ENCODE measurements at places on chromosomes 12 and 14.
A peak's percentile ranks its signal among the peaks of the same experiment; 100 is the strongest.

DNA sequence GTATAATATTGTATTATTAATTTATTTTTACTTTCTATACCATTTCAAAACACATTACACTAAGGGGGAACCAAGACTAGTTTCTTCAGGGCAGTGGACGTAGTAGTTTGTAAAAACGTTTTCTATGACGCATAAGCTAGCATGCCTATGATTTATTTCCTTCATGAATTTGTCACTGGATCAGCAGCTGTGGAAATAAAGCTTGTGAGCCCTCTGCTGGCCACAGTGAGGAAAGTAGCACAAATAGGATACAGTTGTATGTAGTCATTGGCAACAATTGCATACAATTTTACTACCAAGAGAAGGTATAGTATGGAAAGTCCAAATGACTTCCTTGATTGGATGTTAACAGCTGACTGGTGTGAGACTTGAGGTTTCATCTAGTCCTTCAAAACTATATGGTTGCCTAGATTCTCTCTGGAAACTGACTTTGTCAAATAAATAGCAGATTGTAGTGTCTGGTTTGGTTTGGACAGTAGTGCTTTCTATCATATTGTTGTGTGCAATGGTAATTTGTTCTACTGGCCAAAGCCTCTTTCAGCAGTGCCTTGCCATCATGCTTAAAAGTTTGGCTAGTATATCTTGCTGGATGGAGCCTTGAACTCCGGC is 24.3 kb upstream of the PLEKHD1 start:
- DNase-seq = no peak

DNA sequence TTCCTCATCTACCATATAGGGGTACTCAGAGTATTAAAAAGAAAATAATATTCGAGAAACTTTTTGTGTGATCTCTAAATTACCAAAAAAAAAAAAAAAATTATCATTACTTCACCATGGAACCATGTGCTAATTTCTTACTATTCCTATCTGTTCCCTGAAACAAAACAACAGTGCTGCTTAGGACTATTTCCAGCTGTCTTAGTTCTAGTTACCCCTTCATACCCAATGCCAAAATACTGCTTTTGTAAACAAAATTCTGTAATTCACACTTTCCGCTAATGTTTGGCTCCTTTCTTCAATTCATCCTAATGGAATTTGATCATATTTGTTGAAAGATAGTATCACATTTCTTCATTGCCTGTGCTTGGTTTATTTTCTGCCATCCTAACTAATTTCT is 470.2 kb downstream of the BTG1 start:
- no peak for DNase-seq

DNA sequence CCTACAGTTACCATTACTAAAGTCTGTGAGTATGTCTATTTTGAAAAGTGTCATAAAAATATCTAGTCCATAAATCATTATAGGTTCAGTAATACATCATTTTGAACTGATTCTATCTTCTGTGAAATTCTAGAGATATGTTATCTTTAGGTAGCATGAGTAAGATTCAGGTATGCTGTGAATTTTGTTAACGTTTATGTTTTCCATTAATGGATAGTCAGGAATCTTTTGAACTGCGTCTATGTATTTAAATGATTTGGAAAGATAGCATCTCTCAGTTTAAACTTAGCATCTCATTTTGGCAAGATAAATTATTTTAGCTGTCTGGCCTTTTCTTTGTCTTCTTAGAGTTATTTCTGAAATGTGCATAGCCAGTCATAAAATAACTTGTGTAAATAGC is 8.3 kb downstream of the ALG10B start:
- no peak for DNase-seq

DNA sequence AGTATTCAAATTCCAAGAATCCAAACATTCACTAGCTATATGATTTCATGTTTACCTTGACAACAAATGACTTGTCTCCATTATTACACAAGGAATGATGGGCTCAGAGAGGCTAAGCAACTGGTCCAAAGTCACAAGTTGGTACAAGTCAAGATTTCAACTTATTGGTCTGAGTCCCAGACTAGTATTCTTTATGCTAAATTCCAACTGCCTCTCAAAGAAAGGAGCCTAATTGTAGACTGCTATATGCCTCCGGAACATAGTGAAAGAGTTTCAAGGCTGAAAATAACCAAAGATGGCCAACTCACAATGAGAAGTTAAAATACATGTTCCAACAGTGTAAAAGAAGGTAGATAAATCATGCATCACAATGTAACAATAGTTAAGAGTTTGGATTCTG is 7.5 kb downstream of the BTG1 start:
- DNase-seq = no peak

DNA sequence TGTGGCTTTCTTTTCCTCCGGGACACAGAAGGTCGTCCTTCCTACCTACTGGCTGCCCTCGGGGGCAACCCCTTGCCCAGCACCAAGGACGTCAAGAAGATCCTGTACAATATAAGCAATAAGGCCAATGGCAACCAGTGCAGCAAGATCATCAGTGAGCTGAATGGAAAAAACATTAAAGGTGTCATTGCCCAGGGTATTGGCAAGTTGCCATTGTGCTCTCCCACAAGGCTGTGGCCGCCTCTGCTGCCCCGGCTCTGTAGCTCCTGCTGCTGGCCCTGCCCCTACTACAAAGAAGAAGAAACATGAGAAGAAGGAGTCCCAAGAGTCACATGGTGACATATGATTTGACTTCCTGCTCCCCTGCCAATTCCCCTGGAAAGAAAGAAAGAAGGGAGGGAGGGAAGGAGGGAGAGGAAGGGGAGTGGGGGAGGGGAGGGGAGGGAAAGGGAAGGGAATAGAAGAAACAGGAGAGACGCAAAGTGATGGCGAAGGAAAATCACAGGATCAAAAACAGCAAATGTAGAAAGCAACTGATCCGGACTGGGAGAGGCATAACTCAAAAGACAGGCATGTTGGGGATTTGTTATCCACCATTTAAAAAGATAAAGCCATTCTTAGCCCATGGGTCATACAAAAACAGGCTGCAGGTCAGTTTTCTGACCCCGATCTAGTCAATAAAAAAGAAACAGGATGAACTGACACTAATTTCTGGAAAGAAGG is 61.3 kb upstream of the RESF1 start:
- DNase-seq = no peak

- no peak for DNase-seq
These were observed 1.8 kb upstream of the LRFN5 start for GRCh38 chr14:41604721-41605531.

DNA sequence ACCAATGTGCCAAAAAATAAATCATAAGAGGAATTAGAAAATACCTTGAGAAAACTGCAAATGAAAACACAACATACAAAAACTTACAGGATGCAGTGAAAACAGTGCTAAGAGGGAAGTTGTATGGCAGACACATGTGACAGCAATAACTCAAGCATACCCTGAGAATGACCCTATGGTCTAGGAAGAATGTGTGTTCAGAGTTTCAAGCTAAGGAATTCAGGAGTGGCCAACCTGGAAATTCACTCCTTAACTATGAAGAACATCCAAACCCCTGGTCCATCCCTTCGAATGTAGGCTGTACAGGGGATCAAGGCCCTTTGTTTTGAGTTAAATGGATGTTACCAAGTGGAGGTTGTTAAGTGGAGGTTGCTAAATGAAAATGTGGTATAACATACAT is 16.7 kb upstream of the TTC9 start:
- DNase-seq = no peak

DNA sequence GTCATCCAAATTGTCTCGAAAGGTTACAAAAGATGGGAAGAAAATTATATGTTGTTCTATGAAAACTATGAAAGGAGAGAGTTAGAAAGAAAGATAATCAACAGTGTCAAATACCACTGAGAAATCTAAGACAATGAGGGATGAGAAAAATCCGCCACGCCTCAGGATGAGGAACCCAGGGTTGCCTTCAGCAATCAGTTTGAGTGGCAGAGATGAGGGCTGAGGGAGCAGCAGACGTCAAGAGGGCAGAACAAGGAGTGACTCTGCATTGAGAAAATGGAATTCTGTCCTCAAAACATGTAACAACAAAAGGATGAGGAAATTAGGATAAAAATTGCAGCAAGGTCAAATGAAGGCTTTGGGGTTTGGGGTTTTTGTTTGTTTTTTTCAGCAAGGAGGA is 18.3 kb upstream of the OXA1L start:
- DNase-seq = no peak

GRCh38 chr12:45730348-45731189 is 1.1 kb downstream of the ARID2 start:
- DNase-seq = peak; percentile 40

GRCh38 chr12:106780010-106780631 is 5.6 kb downstream of the RIC8B start:
- DNase-seq = no peak

DNA sequence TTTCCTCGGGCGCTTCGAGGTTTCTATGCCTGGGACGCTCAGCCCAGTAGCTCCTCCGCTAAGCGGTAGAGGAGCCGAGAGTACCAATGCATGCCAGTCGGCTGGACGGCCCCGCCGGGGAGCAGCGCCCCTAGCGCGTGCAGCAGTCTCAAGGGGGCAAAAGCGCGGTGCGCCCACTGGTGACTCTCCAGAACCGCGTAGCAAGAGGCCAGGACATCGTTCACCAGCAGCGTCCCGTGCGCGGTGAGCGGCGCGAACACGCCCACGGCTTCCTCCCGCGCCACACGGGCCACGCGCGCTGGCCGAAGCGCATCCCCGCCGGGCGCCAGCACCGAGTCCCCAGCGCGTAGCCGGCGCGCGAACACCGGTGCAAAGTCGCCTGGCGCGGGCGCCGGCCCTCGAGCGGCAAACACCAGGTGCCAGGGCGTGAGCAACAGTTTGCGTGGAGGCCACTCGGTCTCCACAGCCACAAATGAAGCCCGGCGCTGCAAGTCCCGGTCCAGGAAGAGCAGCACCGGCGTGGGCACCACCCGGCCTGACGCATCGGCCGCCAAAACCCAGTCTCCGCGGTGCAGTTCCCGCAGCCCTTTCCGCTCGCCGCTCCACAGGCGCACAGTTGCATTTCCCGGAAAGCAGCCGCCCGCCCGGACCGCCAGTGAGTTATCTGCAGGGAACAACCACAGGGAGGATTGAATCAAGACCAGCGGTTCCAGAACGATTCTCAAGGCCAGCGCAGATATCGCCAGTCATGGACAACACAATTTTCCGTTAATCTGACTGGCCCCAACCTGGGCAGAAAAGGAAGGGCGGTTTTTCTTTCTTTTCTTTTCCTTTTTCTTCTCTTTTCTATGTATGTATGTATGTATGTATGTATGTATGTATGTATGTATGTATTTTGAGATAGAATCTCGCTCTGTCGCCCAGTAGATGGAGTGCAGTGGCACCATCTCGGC is 4.5 kb downstream of the DHH start:
- no peak for DNase-seq

GRCh38 chr12:84247931-84248330 is 664.7 kb downstream of the SLC6A15 start:
- DNase-seq = no peak

DNA sequence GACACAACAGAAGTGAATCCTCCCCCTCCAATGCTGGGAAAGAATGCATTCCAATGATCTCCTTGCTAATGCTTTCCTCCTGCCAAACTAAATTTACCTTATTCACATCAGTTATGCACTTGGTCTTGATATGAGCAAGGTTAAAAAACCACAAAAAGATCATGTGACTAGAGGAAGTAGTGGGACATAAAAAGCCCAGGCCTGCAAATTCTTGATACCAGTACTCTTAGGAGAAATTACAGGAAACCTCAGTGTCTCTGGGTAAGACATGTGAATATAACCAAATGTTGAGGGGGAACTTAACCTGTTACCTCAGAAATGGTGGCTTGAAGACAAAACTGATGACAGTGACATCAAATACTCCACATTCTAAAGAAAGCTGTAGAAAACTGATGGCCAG is 427.1 kb downstream of the RPS29 start:
- DNase-seq = no peak

- no peak for DNase-seq
These were observed 1059.5 kb downstream of the GALC start for GRCh38 chr14:86933460-86933859.

- no peak for DNase-seq
These were observed 70.8 kb upstream of the TMCC3 start for GRCh38 chr12:94721173-94721572.

- DNase-seq = no peak
These were observed 7.6 kb upstream of the NOP2 start for GRCh38 chr12:6575648-6576047.

GRCh38 chr12:75870878-75871277 is 160.7 kb downstream of the PHLDA1 start:
- no peak for DNase-seq

GRCh38 chr14:42734041-42734440 is 1127.4 kb downstream of the LRFN5 start:
- no peak for DNase-seq

DNA sequence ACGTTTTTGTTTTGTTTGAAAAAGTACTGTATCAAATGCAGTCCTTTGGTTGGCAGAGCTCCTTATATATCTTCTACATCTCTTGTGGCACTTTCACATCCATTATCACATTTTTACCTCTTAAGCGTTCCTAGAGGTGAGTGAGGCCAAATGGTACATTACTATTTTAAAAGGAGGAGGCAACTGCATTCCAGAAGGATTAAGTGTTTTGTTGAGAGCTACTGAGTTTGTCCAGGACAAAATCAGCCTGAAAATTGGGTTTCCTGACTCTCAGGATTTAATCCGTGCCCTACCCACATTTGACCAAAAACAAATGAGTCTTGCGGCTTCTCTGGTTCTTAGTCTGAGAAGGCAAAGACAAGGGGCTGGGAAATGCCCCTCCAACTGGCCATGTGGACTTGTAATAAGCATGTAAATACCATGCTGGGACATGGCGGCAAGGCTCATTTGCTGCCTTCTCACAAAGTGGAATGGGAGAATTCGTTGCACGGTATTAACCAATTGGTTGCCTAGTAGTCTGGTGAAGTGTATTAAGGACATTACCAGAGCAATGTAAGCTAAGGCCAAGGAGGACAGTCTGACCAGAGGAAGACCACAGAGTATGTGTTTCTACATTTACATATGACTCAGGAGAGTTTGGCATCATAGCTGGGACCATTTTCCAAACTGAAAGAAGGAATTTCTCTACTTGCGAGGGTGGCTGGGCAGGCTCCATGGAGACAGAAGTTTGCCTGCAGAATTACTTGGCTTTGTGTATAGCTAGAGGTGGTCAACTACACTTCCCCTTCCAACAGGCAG is 175.8 kb upstream of the PLXNC1 start:
- DNase-seq = no peak

DNA sequence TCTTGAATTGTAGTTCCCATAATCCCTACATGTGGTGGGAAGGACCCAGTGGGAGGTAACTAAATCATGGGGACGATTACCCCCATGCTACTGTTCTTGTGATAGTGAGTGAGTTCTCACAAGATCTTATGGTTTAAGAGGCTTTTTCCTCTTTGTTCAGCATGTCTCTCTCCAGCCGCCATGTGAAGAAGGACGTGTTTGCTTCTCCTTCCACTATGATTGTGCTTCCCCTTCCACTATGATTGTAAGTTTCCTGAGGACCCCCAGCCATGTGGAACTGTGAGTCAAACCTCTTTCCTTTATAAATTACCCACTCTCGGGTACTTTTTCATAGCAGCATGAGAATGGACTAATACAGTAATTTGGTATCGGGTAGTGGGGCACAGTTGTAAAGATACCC is 97.3 kb downstream of the PPP1R12A start:
- DNase-seq = no peak

DNA sequence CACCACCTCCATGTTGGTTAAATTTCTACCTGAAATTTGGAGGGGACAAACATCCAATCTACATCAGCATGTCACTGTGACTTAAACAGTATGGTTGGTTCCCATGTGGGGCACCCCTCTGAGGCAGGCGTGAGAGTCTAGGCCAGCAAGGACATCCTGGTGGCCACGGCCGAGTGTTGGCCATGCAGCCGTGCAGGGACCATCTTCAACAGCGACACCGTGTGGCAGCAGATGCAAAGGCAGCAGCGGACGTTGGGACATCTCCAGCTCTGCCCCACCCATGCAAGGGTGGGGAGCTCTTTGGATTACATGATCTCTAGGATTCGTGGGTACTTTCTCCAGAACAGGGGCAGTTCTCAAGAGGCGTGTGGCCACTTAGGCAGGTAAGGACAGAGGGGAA is 49.8 kb downstream of the NOC4L start:
- DNase-seq = no peak
